ENCODE measurements at places on chromosomes 3 and 15.

GRCh38 chr3:141808586-141808985 lies 45.4 kb downstream of the GRK7 start:
- DNase-seq: no peak

- DNase-seq: no peak
Measured at GRCh38 chr3:31235062-31235700, 297.5 kb upstream of the STT3B start.

DNA sequence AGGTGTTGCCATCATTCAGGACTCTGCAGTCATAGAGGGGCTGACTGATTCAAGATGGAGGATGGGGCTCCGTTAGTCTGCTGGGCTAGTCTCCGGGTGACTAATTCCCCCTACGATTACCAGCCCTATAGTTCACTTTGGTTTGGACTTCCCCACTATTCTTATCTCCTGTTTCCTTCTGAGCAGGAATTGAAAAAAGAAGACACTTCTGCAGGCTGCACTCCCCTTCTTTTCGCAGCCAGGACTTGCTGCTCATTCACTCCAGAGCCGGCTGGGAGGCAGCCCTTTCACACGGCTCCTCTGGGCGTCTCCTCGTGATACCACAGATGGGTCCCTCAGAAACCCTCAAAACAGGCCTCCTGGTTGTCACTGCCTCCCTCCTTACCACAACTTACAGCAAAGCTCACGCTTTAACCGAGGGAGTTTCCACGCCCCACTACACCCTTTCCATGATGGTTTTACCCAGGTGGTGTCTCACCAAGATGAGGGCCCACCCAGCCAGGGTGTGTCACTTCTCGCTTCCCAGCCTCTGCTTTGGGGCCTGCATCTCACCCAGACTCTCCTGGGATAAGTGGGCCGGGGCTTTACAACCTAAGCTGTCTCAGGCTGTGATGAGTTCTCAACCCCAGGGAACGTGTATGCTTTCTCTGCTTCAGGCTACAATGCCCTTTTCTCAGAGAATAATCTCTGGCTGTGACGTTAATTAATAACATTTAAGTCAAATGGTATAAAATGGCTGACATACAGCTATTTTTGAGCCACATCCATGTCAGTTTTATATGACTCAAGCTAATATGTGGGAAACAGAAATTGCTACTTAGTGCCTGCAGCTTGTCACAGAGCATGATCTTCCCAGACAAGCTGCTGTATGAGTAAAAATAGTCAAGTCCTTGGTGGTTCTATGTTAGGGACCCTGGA lies 11.9 kb downstream of the CX3CR1 start:
- no peak for DNase-seq

GRCh38 chr3:174891524-174892203 lies 32.5 kb downstream of the NAALADL2 start:
- DNase-seq: no peak

GRCh38 chr15:79673416-79674123 lies 223.2 kb downstream of the MTHFS start:
- DNase-seq: peak; percentile 12

DNA sequence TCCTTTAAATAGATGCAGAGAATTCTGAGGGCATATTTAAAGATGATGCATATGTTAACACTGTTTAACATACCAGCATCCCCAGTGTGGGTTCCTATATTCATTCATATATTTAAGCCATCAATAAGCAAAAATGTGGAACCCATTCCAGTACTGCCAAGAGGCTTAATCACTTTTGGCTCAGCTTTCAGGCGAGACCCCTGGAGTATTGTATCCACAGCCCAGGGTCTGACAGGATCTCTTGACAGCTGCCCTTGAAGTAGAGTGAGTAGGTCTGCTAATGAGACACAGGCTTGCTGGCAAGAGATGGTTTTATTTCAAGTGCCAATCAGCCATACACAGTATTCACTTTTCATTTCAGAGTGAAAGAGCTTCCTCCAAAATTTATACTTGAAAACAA lies 367.3 kb downstream of the OCA2 start:
- no peak for DNase-seq

GRCh38 chr3:4996223-4996765 lies 17.1 kb downstream of the BHLHE40 start:
- DNase-seq: no peak

DNA sequence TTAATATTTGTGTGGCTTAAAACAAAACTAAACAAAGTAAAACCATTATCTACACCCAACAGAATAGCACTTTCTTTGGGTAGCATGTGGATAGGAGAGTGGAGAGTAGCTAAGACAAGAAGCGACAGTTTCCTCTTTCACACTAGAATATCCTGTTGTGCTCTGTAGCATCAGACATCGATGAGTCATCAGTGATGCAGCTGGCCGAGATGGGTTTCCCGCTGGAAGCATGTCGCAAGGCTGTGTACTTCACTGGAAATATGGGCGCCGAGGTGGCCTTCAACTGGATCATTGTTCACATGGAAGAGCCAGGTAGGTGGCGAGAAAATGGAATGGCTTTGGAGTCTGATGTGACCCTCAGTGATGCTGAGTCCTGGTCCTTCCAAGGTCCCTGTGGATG lies 108.1 kb downstream of the USP13 start:
- peak; percentile 20 for DNase-seq

DNA sequence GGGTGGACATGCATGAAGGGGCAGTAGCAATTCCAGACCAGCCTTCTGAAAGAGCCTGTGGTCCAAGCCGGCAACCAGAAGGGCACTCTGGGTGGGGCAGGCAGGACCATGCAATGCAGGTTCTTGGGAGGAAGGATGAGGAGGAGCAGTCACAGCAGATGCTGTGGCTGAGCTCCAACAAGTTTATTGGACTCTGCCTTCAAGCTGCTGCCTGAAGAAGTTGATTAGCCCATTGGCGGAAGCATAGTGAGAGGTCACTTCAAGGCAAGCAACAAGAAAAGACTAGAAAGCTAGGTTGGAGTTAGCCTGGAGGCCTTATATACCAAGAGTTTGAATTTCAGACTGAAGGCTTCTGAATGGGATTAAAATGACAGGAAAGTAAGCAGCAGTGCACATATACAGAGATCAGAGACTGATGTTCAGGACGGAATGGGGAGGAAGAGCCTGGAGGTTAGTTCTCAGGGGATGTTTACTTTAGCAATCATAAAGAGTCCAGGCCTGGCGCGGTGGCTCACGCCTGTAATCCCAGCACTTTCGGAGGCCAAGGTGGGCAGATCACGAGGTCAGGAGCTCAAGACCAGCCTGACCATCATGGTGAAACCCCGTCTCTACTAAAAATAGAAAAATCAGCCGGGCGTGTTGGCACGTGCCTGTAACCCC lies 39.9 kb downstream of the SFMBT1 start:
- no peak for DNase-seq

DNA sequence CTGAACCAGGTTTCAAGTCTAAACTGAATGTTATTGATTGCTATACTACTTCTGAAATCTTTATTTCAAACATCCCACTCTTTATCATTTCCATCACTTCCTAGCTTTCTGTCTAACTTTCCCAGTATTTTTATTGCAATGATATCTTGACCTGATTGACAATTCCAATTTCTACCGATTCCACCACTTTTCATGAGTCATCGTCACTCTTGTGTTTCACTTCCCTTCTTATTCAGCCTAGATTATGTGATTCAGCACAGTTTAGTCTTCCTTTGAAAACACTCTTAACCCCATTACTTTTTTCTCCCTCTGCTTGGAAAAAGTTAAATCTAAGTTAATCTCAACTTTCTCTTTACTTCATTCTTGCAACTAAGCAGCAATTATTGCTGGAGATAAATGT lies 62.6 kb downstream of the SLC7A14 start:
- DNase-seq: no peak

GRCh38 chr3:111012388-111013248 lies 59.0 kb upstream of the NECTIN3 start:
- DNase-seq: no peak

DNA sequence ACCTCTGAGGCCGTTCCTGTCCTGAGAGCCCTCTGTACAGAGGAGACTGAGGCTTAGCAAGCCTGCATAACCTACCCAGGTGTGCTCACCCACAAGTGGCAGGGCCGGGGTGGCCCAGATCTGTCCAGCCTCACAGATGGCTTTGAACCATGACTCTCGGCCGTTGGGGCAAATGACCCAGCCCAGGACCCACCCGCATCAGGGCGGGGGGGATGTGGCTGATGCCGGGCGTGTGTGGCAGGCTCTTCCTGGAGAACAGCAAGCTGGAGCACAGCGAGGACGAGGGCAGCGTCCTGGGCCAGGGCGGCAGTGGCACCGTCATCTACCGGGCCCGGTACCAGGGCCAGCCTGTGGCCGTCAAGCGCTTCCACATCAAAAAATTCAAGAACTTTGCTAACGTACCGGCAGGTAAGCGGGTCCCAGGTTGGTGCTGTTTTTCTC lies 133.5 kb downstream of the LRRK1 start:
- DNase-seq: no peak

GRCh38 chr3:143339451-143339850 lies 219.9 kb downstream of the CHST2 start:
- DNase-seq: no peak

DNA sequence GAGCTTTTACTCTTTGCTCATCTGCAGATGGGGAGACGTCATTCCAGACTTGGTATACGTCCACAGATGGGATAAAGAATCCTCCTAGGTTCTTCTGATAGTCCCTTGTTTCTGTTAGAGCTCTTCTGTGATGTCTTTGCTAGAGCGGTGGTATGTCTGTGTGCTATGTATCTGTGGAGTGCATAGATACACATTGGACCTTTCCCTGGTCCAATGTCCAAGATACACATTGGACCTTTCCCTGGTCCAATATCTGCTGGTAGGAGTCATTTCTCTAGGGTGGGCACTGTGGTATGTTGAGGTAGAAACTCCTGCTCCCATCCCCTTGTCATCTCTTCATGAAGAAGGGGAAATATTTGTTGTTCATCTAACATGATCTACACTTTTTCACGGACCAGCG lies 47.5 kb upstream of the LPP start:
- DNase-seq: no peak

GRCh38 chr3:12734960-12735359 lies 24.1 kb downstream of the TMEM40 start:
- DNase-seq: no peak

DNA sequence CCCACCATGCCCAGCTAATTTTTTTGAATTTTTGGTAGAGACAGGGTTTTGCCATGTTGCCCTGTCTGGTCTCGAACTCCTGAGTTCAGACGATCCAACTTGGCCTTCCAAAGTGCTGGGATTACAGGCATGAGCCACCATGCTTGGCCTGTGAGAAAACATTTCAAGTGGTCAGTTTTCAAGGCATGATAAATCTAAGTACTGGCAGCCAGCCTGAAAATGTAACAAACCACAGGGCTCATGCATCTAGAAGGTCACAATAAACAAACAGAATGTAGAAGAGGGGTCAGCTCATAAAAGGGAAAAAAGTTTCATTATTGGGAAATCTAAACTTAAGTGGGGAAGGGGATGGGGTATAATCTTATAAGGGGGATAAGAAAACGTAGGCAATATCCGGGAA lies 39.9 kb downstream of the PPCDC start:
- DNase-seq: no peak

DNA sequence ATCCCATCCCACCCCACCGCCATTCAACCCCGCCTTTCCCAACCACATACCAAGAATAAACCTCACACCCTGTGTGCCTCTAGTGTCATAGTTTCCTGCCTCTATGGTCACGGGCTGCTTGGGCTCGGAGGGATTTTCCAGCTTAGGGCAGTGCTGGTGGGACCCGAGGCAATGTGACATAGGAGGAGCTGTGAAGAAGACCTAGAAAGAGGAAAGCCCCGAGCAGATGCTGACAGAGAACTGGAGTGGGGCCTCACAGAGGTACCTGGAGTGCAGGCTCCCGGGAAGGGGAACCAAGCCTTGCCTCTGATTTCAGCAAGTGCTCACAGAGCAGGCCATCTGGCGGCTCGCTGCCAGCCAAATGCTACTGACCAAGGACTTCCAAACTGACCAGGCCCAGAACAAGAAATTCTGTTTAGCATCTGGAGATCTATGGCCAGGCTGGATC lies 27.5 kb downstream of the BHLHE40 start:
- DNase-seq: no peak

- DNase-seq: no peak
Measured at GRCh38 chr3:53490459-53490968, 3.9 kb upstream of the CACNA1D start.

DNA sequence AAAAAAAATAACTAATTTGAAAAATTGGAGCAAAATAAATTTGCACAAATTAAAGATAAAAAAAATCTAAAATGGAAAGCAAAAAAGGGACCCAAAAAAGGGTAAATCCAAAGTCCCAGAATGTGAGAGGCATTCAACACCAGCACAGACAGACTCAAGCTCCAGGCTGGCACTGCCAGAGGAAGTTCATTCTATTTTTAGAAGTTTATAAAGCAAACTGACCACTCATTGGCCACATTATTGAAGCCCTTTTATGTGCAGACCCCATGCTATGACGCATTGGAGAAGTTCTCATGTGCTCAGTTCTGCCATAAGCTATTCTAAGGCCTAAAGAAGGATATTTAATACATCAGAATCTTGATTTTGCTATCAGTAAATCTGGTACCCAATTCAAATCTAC lies 17.6 kb upstream of the BOC start:
- DNase-seq: no peak

- DNase-seq: no peak
Measured at GRCh38 chr3:168531116-168531515, 435.4 kb upstream of the GOLIM4 start.

- DNase-seq: no peak
Measured at GRCh38 chr3:138460536-138461205, 26.3 kb downstream of the ESYT3 start.

DNA sequence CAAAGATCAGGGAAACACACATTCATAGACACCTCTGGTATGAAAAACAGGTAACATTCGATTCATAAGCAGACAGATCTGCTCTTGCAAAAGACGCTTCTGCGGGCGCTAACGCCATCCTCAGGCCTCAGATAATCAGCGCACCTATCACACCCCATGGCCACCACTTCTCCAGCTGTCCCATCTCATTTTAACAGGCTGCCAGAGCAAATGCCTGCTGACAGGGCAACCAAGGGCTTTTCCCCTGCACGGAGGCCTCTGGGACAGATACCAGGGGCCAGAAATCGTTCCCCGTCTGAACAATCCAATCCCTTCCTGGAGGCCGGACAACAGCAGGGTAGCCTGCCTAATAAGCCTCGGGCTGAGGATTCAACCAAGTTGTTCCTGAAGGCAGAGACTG lies 15.2 kb downstream of the ABCC5 start:
- no peak for DNase-seq

GRCh38 chr15:79257454-79257853 lies 25.1 kb upstream of the ANKRD34C start:
- DNase-seq: no peak

GRCh38 chr3:25457671-25458419 lies 29.8 kb downstream of the RARB start:
- DNase-seq: no peak

DNA sequence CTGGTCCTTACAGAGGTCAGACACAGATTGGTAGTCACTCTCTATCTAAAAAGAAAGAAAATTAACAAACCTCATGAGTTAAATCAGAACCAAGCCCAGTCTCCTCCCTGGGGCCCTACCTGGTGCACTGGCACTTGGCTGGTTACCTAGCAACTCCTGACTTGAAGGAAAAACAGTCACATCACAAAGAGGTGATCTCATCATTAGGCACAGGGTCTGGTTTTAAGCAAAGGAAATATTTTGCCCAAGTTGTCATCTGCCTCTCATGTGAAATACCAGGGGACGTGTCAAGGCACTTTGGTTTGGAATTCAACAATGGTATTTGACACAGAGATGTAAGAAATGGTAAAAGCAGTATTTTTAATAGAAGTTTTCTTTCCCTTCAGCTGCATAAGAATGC lies 47.7 kb upstream of the FMN1 start:
- no peak for DNase-seq

GRCh38 chr3:157058392-157059071 lies 101.4 kb downstream of the CCNL1 start:
- no peak for DNase-seq

Data from fibroblast of the conjunctiva (primary cell).